ENCODE measurements at places on chromosomes 1 and 21. TPM values are rescaled to one million over a fixed set of nuclear protein-coding genes. Genes with fewer than 3 reads are reported as not detected.
A peak's percentile ranks its signal among the peaks of the same experiment; 100 is the strongest.

The CFAP126 gene
- polyA plus RNA-seq, result not detected

The C1orf226 gene
- polyA plus RNA-seq, result not detected

The LRRC53 gene
- polyA plus RNA-seq, result not detected

The WDR64 gene
- not detected for polyA plus RNA-seq

The GREM2 gene
- polyA plus RNA-seq, result not detected

The YARS1 gene
- polyA plus RNA-seq, result 37.5 TPM

The SPATA6 gene
- polyA plus RNA-seq, result 8.5 TPM

The SELENBP1 gene
- 28.0 TPM for polyA plus RNA-seq

The ZBTB8A gene
- 12.1 TPM for polyA plus RNA-seq

The C1orf210 gene
- polyA plus RNA-seq, result 0.21 TPM

The ZNF648 gene
- polyA plus RNA-seq, result 0.08 TPM

The KIRREL1 gene
- polyA plus RNA-seq, result 28.5 TPM

DNA sequence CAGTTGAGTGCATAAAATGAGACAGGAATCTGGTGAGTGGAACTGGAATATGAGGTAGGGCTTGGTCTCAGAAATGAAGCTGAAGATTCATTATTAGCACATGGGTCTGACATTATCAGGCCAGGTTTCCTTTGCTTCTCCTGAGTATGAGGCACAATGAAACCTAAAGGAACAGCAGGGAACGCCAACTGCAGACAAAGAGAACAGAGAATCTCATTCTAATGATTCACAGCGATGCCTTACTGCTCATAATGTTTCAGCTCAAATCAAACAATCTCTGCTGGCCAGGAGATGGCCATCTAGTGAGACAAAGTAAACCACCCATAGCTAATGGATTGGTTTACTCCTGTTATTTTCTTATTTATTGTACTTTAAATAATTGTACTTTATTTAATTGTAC lies 133.5 kb downstream of the C1orf21 start:
- DNase-seq, result no peak

DNA sequence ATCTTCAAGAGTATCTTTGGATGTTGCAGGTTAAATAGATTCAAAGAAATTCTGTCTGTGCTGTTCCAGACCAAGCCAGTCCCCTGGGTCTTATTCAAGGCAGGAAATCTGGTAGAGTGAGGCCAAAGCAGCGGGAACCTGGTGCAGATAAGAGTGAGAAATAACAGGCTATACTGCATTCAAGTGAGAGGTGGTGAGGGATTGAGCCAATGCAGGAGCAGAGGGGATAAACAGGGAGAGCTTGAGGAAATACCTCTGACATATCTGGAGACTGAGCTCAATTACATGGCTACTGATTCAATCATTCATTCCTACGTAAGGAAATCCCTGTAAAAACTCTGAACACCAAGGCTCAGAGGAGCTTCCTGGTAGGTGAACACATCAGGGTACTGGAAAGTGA lies 17.2 kb upstream of the PSMA5 start:
- DNase-seq, result no peak

GRCh38 chr21:31558189-31558961 lies 101.1 kb upstream of the SOD1 start:
- DNase-seq, result peak; percentile 35

- no peak for DNase-seq
Measured at GRCh38 chr1:230534224-230534623, 108.1 kb upstream of the COG2 start.

GRCh38 chr1:19582318-19582717 lies 61.8 kb upstream of the NBL1 start:
- DNase-seq, result no peak

- DNase-seq, result peak; percentile 27
Measured at GRCh38 chr1:158285756-158286241, 3.9 kb upstream of the CD1C start.

DNA sequence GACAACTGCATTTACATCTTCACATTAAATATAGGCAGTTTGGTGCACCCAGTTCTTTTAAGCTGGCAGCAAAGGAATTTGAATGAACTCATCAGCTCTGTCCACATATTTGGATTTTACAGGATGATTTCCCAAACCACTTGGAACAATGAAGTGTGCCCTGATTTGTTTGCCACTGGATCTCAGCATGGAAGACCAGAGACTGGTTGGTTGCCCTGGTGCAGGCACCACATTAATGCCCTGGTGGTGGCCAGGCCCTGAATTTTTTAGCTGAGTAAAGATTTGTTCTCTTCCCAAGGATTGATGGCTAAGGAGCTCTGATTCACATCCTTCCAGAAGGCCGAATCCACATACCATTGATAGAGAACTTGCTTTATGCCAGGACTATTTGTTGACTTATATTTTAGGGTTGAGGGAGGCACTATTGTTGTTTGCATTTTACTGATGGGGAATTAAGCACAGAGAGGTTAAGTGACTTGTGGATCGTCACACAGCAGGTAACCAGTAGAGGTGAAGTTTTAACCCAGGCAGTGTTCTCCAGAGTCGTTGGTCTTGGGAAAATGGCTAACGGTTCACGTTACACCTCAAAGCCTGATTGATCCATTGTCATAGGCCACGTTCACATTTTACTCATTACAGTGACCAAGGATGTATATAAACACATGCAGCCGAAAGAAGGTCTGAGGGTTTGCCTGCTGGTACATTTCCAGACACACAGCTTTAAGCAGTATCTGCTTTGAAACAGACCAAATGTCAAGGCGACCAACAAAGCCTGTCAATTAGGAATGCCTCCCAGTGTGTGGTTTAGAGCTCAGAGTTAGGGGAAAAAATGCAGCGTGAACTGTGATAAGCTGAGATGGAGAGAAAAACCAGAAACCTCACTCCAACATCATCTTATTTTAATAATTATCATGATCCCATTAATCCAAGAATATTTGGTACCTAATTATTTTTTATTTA lies 50.7 kb downstream of the KAZN start:
- no peak for DNase-seq

DNA sequence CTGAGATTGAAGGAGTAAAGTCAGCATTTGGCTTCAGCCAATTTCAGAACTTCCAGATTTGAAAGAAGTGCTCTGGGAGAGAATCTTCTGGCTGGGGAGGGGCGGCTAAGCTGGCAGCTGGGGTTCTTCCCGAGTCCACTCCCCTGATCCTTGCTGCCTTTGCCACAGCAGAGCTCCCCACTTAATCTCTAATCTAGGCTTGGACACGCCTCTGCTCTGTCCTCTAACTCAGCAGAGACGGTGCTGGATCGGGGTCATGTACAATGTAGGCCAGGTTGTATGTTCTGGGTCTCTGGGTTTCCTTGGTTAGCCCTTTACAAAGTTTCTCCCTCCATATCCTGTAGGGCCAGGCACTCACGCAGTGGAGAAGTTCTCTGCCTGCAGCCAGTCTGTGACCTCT lies 10.1 kb upstream of the GSTM3 start:
- no peak for DNase-seq

DNA sequence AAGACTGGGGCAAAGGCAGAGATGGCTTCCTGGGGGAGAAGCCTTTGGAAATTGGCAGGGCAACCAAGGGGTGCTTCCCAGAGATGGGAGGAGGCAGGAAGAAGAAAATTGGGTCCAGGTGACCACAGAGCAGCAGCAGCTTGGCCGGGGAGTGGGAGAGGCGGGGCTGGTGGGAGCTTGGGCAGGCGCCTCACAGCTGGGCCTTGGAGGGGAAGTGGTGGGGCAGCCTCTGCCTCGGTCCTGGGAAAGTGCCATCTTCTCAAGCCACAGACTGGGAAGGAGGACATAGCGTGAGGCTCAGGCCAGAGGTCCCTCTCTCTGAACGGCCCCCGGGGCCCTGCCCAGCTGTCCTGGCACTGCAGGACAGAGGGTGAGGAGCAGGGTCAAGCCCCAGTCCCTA lies 24.0 kb upstream of the WASF2 start:
- DNase-seq, result no peak

- DNase-seq, result no peak
Measured at GRCh38 chr1:47651311-47652089, 213.7 kb downstream of the FOXD2 start.

- no peak for DNase-seq
Measured at GRCh38 chr1:232381394-232382100, 248.4 kb downstream of the SIPA1L2 start.

DNA sequence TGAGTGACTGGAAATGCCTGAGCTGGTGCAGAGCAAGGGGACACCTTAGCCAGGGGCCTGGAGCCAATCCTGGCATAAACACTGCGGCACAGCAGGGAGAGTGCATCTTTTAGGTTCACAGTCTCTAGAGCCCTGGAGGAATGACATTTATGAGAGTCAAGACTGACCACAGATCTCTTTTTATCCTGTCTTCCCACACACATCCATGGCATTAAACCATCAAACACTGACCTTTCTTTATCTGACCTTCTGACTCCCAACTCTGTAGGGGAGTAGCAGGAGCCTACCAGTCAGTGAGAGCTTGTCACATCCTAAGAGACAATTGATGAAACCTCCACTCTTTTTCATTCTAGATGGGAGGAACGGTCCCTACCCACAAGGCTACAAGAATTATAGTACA lies 7.9 kb downstream of the CD34 start:
- DNase-seq, result no peak

GRCh38 chr1:111505641-111506119 lies 2.2 kb upstream of the ADORA3 start:
- no peak for DNase-seq

DNA sequence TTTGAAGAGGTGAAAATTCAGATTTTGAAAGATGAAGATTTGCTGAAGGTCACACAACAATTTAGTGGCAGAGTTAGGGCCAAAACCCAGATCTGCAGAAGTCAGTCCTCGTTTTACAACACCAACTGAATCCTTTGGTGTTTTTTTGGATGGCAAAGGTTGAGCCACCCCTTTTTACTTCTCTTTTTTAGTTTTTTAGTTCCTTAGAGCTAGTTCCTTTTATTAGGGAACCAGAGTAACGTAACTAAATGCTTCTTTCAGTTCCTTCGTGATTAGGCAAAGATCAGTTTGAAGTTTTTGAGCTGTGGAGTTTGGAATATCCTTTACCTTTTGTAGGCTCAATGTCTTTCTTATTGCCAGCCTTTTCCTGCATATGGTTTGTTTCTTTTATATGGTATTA lies 67.9 kb upstream of the ARID1A start:
- DNase-seq, result no peak
